ENCODE measurements at places on chromosomes 6 and 20.

- no peak for DNase-seq
Observed at GRCh38 chr6:159357211-159357915, 188.2 kb downstream of the FNDC1 start.

- DNase-seq = no peak
Observed at GRCh38 chr6:22965889-22966288, 396.5 kb downstream of the HDGFL1 start.

DNA sequence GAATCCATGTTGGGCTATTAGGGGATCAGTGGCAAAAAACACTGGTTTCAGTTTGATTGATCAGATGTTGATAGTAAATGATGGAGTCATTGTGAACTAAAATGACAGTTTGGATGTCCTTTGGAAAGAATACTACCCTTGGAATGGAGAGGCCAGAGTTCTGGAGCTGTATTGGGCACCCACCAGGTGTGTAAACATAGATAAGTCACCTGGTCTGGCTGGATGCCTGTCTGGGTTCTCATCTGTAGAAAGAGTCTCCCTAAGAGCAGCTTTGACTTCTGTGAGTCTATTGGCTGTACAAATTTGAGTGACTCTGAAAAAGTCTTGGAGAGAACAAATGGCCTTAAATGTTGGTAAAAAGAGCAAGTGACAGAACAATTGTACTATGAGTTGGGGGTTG lies 115.0 kb downstream of the SCP2D1 start:
- DNase-seq = no peak

- no peak for DNase-seq
Observed at GRCh38 chr6:12331474-12331873, 41.3 kb downstream of the EDN1 start.

All from stimulated activated CD8-positive, alpha-beta memory T cell treated with anti-CD3 and anti-CD28 coated beads, Interleukin-2, amount 100 ng/mL, for 48 hours (primary cell).